ENCODE measurements at places on chromosomes 11 and 22. TPM values are rescaled to one million over a fixed set of nuclear protein-coding genes. Genes with fewer than 3 reads are reported as not detected.

Gene OR52H1
- 0.05 TPM for total RNA-seq

Gene USH1C
- total RNA-seq: 0.24 TPM

Gene C11orf86
- not detected for total RNA-seq

Gene GLB1L3
- total RNA-seq: 0.71 TPM

Gene NEFH
- total RNA-seq: 0.99 TPM

Gene OOSP4B
- total RNA-seq: not detected

Gene CCDC73
- total RNA-seq: 0.05 TPM

Gene IFITM10
- 0.14 TPM for total RNA-seq

Gene ROBO4
- 1.5 TPM for total RNA-seq

Gene GPR83
- total RNA-seq: 0.14 TPM

Gene ASRGL1
- 12.3 TPM for total RNA-seq

Gene RANBP1
- 318 TPM for total RNA-seq

Gene FADS3
- 4.7 TPM for total RNA-seq

Gene OR5P2
- not detected for total RNA-seq
